Parietal lobe (tissue), 2 donors: ENCODE measurements at places on chromosomes 2 and 18. TPM values are rescaled to one million over a fixed set of nuclear protein-coding genes. Genes with fewer than 3 reads are reported as not detected.

HOXD11 gene
- total RNA-seq = not detected

CHRND gene
- total RNA-seq = not detected

ANAPC1 gene
- 93.6 TPM for total RNA-seq

FSHR gene
- not detected for total RNA-seq

EIF2AK3 gene
- 36.9 TPM for total RNA-seq

PGAP1 gene
- 174 TPM for total RNA-seq

MXD1 gene
- 11.3 TPM for total RNA-seq

ALPI gene
- not detected for total RNA-seq

POLE4 gene
- 22.8 TPM for total RNA-seq

SIX3 gene
- 0.31 TPM for total RNA-seq

YPEL5 gene
- total RNA-seq = 82.3 TPM

ALK gene
- total RNA-seq = 2.5 TPM

UGT1A7 gene
- not detected for total RNA-seq

DSG4 gene
- not detected for total RNA-seq

SLC16A14 gene
- total RNA-seq = 49.5 TPM

WDR43 gene
- total RNA-seq = 52.6 TPM

EGR4 gene
- not detected for total RNA-seq

OTOS gene
- total RNA-seq = not detected

PJVK gene
- total RNA-seq = 11.0 TPM

PLCD4 gene
- total RNA-seq = 2.2 TPM

RAB31 gene
- total RNA-seq = 19.7 TPM

CPO gene
- not detected for total RNA-seq

CCDC74B gene
- total RNA-seq = 5.6 TPM

ARHGAP15 gene
- total RNA-seq = 19.4 TPM

LRRTM4 gene
- total RNA-seq = 89.5 TPM

ZNF521 gene
- total RNA-seq = 20.0 TPM

CPLX4 gene
- total RNA-seq = not detected

SP140L gene
- 1.3 TPM for total RNA-seq

CFAP210 gene
- 2.2 TPM for total RNA-seq

ARHGEF4 gene
- 47.9 TPM for total RNA-seq

AP1S3 gene
- total RNA-seq = 8.5 TPM

MAP2 gene
- 1,096 TPM for total RNA-seq

SLC4A5 gene
- total RNA-seq = 13.8 TPM

DYSF gene
- 1.6 TPM for total RNA-seq

SFTPB gene
- not detected for total RNA-seq

ZNF24 gene
- total RNA-seq = 79.5 TPM

ZNF2 gene
- total RNA-seq = 9.7 TPM

AGXT gene
- not detected for total RNA-seq

CMPK2 gene
- 8.1 TPM for total RNA-seq

LYPD1 gene
- total RNA-seq = 25.4 TPM

ANKRD62 gene
- 0.63 TPM for total RNA-seq

THADA gene
- total RNA-seq = 63.5 TPM

CD28 gene
- under 0.01 TPM for total RNA-seq

RNF152 gene
- 82.9 TPM for total RNA-seq

SLC9A4 gene
- total RNA-seq = 0.63 TPM

CHRNA1 gene
- not detected for total RNA-seq

APCDD1 gene
- 18.8 TPM for total RNA-seq

DSG1 gene
- total RNA-seq = not detected

FHOD3 gene
- total RNA-seq = 84.5 TPM

RFX8 gene
- total RNA-seq = not detected

SPC25 gene
- 5.9 TPM for total RNA-seq
